Mammary epithelial cell (primary cell): ENCODE measurements at places on chromosomes 6 and 20. TPM values are rescaled to one million over a fixed set of nuclear protein-coding genes. Genes with fewer than 3 reads are reported as not detected.

The SPACA1 gene
- polyA plus RNA-seq: not detected

The FOXF2 gene
- 0.15 TPM for polyA plus RNA-seq

The TMEM74B gene
- polyA plus RNA-seq: 0.67 TPM

The TFAP2B gene
- polyA plus RNA-seq: not detected

The THEMIS gene
- polyA plus RNA-seq: not detected

The PTPRT gene
- not detected for polyA plus RNA-seq

The FILIP1 gene
- not detected for polyA plus RNA-seq

The SPDEF gene
- polyA plus RNA-seq: not detected

The SPATS1 gene
- not detected for polyA plus RNA-seq

The GRM4 gene
- not detected for polyA plus RNA-seq

The SEL1L2 gene
- not detected for polyA plus RNA-seq

The PACSIN1 gene
- polyA plus RNA-seq: 0.02 TPM

The GMPR gene
- polyA plus RNA-seq: 3.2 TPM

The LPA gene
- not detected for polyA plus RNA-seq

The PNISR gene
- 14.7 TPM for polyA plus RNA-seq

The LPIN3 gene
- 16.2 TPM for polyA plus RNA-seq

The TMEM200A gene
- polyA plus RNA-seq: 11.6 TPM

The FAM229B gene
- 3.5 TPM for polyA plus RNA-seq

The PRKN gene
- polyA plus RNA-seq: 0.07 TPM

The B3GAT2 gene
- polyA plus RNA-seq: not detected

The CCM2L gene
- not detected for polyA plus RNA-seq

The OXT gene
- not detected for polyA plus RNA-seq

The FAM184A gene
- 0.02 TPM for polyA plus RNA-seq
